Activated CD8-positive, alpha-beta T cell treated with anti-CD3 and anti-CD28 coated beads, Interleukin-2, amount 10 ng/mL, durations not matched to agents 7 days and 5 days (primary cell): ENCODE measurements at places on chromosomes 6 and 20.

DNA sequence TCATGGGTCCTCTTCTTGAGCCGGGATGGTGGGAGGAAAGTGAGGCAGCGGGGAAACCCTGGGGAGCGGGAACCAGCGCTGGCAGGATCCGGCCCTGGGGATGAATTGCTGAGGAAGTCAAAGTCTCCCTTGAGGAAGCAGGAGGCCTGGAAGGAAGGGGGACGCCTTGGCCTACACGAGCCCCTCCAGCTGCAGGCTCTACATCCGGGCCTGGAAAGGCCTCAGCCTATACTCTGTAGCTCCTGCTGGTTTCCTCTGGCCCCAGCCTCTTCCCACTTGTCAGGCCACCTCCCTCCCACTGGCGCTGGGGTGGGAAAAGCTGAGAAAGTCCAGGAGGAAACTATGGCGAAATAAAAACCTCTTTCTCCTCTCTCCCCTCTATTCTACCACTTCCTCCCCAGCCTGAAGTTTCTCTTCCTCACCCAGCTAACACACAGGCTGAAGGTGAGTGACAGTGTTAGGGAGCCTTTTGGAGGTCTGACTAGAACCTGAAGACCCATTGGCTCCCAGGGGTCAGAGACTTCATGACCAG lies 14.9 kb downstream of the TREML2 start:
- peaks cover 56% of the 10 kb centered on the region for H3K4me1 ChIP-seq
- H3K4me3 ChIP-seq: no peak overlapping the region
- peak overlapping the region; percentile 75 for H3K27ac ChIP-seq
- peaks cover 21% of the 10 kb centered on the region for H3K36me3 ChIP-seq

GRCh38 chr6:135955099-135955498 lies 103.6 kb downstream of the PDE7B start:
- no peak overlapping the region for H3K27ac ChIP-seq
- no peak overlapping the region for H3K4me3 ChIP-seq
- H3K27me3 ChIP-seq: no peaks in the 10 kb centered on the region
- H3K36me3 ChIP-seq: no peaks in the 10 kb centered on the region

DNA sequence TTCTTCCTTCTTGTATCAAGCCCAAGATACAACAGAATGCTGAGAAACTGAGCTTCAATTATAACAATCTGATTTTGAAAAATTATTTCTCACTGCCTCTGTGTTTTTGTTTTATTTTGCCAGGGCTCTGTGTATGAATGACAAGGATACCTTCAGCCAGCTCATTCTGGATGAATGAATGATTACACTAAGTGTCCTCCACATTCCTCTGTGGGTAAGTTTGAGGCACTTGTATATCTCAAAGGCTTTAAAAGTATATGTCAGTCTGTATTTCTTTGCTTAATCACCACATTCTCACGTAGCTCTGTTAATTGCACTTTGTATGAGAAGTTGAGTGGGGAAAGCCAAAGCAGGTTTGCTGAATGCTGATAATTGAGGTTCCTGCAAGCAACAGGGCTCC lies 95.1 kb downstream of the TIAM2 start:
- H3K4me1 ChIP-seq: peaks cover 4% of the 10 kb centered on the region
- no peaks in the 10 kb centered on the region for H3K36me3 ChIP-seq
- DNase-seq: no peak
- H3K27ac ChIP-seq: no peak overlapping the region

DNA sequence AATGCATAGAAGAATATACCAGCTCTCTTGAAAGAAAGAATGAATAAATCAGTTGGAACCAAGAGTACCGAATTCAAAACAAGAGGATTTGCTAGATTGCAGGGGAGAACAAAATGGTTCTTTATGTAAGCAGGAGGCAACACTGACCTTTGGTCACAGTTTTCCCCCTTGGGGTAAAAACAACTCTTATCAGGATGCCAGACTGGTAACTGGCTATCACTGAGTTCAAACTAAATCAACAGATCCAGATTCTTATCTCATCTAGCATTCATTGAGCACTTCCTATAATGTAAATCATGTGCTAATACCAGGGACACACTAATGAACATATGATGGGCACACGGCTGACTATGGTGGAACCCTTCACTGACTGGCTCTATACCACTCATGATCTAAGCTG lies 4.8 kb upstream of the IL17F start:
- no peak overlapping the region for H3K4me3 ChIP-seq
- H3K27me3 ChIP-seq: peaks cover 66% of the 10 kb centered on the region
- no peak overlapping the region for H3K27ac ChIP-seq
- H3K4me1 ChIP-seq: peaks cover 9% of the 10 kb centered on the region
- no peak for DNase-seq

DNA sequence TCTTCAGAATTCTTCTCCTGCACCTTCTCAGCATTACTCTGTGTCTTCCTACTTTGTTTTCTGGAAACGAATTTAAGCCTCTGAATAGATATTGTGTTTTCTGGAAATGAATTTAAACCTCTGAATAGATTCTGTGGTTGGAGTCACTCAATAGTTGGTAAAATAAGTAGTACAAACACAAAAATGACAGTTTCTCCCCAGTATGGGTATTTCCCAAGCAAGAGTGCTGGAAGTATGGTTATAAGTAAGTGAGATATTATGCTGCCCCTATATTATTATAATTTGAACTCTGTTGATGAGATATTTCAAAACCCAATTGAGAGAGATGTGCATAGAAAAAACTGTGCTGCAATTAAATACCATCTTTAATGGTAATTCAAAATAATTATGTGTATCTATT lies 94.9 kb downstream of the TINAG start:
- no peak for DNase-seq
- H3K27me3 ChIP-seq: no peaks in the 10 kb centered on the region
- no peaks in the 10 kb centered on the region for H3K4me1 ChIP-seq
- H3K36me3 ChIP-seq: no peaks in the 10 kb centered on the region
- no peak overlapping the region for H3K4me3 ChIP-seq

GRCh38 chr20:20271271-20271670 lies 96.6 kb upstream of the INSM1 start:
- no peak for DNase-seq
- no peak overlapping the region for H3K27ac ChIP-seq
- H3K4me1 ChIP-seq: no peaks in the 10 kb centered on the region
- H3K27me3 ChIP-seq: no peaks in the 10 kb centered on the region
- H3K4me3 ChIP-seq: no peak overlapping the region
- no peaks in the 10 kb centered on the region for H3K36me3 ChIP-seq

GRCh38 chr6:87670707-87671106 lies 31.3 kb downstream of the AKIRIN2 start:
- H3K36me3 ChIP-seq: peaks cover 58% of the 10 kb centered on the region
- no peak overlapping the region for H3K4me3 ChIP-seq
- no peak for DNase-seq
- H3K27me3 ChIP-seq: no peaks in the 10 kb centered on the region
- H3K27ac ChIP-seq: peak overlapping the region; percentile 51

DNA sequence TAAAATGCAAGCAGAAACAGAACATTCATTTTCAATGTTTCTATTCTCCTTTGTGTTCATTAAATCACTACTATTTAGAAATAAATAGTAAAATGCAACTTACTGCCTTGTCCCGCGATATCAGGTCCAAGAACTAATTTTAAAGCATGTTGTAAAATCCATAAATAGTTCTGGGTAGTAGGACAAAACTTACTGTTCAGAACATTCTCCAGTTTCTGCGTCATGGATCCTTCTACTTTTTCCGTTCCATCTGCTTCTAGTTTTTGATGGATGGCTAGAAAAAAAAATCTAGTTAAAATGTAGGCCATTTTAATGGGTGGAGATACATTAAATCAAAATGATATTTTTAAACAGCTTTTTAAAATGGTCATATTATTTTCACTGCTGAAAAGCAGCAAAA lies 47.0 kb downstream of the HUS1B start:
- no peak overlapping the region for H3K4me3 ChIP-seq
- H3K4me1 ChIP-seq: peaks cover 9% of the 10 kb centered on the region
- H3K36me3 ChIP-seq: peaks cover 37% of the 10 kb centered on the region
- no peak for DNase-seq
- no peak overlapping the region for H3K27ac ChIP-seq

DNA sequence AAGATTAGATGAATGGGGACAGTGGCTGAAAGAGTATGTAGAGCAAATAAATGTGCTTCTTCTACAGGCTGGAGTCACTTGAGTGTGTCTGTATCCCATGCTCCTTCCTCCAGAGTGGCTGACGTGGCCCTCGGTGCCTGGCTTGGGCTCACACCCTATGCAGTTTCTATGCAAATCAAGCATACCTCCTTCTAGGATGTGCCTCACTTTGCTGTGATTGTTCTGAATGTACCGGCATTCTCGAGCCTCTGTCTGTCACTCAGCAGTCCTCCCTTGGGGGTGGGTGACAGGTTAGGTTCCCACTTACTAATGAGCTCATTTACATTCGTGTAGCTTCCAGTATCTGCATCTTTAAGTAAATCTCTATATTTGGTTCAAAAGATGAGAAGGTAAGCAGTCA lies 55.1 kb upstream of the HDDC2 start:
- no peaks in the 10 kb centered on the region for H3K36me3 ChIP-seq
- H3K4me3 ChIP-seq: no peak overlapping the region
- peaks cover 21% of the 10 kb centered on the region for H3K27me3 ChIP-seq

- no peak for DNase-seq
- H3K4me3 ChIP-seq: no peak overlapping the region
- no peaks in the 10 kb centered on the region for H3K4me1 ChIP-seq
- H3K27me3 ChIP-seq: peaks cover 22% of the 10 kb centered on the region
- H3K36me3 ChIP-seq: no peaks in the 10 kb centered on the region
Observed at GRCh38 chr6:156710479-156710878, 66.7 kb upstream of the ARID1B start.

GRCh38 chr6:35510916-35511561 lies 1.7 kb downstream of the TULP1 start:
- no peaks in the 10 kb centered on the region for H3K36me3 ChIP-seq
- H3K4me1 ChIP-seq: peaks cover 2% of the 10 kb centered on the region
- no peak overlapping the region for H3K4me3 ChIP-seq

- no peak for DNase-seq
- peaks cover 20% of the 10 kb centered on the region for H3K4me1 ChIP-seq
- no peaks in the 10 kb centered on the region for H3K27me3 ChIP-seq
- peaks cover 8% of the 10 kb centered on the region for H3K36me3 ChIP-seq
Observed at GRCh38 chr20:32289661-32290431, 12.4 kb downstream of the KIF3B start.

- no peaks in the 10 kb centered on the region for H3K27me3 ChIP-seq
- DNase-seq: no peak
- peaks cover 11% of the 10 kb centered on the region for H3K4me1 ChIP-seq
- no peak overlapping the region for H3K4me3 ChIP-seq
- H3K27ac ChIP-seq: no peak overlapping the region
- H3K36me3 ChIP-seq: peaks cover 25% of the 10 kb centered on the region
Observed at GRCh38 chr6:151101816-151102694, 137.7 kb upstream of the AKAP12 start.

- DNase-seq: no peak
- H3K27me3 ChIP-seq: no peaks in the 10 kb centered on the region
- no peaks in the 10 kb centered on the region for H3K4me1 ChIP-seq
Observed at GRCh38 chr6:121838842-121839241, 403.4 kb downstream of the GJA1 start.

DNA sequence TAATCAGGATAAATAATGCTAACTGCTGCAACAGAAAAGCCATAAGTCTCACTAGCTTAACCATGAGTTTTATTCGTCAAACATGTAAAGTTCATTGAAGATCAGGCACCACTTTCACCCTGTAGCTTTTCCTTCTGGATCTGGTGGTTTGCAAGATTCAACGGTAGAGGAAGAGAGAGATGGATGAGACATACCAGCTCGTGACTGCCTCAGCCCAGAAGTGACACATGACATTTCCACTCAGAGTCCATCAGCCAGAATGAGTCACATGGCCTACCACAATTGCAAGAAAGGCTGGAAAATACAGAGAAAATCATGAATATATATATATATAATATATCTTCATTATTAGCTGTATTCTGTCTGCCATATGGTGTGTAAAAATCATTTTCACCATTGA lies 29.0 kb downstream of the SPTLC3 start:
- H3K36me3 ChIP-seq: no peaks in the 10 kb centered on the region
- H3K4me1 ChIP-seq: no peaks in the 10 kb centered on the region
- no peaks in the 10 kb centered on the region for H3K27me3 ChIP-seq
- H3K4me3 ChIP-seq: no peak overlapping the region
- H3K27ac ChIP-seq: no peak overlapping the region

DNA sequence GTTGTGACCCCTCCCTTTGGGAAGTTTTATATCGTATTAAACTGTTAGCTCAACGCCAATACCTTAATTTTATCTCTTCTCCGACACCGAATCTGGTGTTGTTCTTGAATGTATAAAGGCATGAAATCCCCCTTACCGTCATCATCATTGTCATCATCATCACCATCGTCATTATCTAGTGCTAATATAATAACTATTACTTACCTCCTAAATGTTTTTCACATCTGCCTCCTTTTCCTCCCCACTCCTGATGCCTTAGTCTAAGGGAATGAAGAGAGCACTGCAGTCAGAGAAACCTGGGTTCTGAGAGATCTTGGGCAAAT lies 677 bp upstream of the ZBTB24 start:
- peaks cover 9% of the 10 kb centered on the region for H3K27me3 ChIP-seq
- H3K4me3 ChIP-seq: peak overlapping the region; percentile 74
- H3K4me1 ChIP-seq: peaks cover 41% of the 10 kb centered on the region
- peaks cover 32% of the 10 kb centered on the region for H3K36me3 ChIP-seq
- DNase-seq: no peak

DNA sequence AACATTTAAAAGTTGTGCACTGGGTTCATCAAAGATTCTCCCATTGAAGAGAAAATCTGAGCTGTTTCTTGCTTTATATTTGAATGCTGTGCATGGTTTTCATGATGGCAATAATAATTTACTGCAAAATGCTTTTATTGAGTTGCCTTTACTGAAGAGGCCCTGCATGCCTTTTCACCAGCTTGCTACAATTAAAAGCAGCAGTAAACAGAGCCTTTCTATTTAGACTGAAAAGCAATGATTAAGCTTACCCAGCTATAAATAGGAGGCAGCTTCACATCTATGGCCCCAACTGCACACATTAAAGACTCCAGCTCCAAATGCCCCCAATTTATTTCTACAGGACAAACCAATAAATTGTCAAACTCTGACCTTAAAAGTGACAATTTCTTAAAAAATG lies 70.3 kb downstream of the ANKEF1 start:
- no peak overlapping the region for H3K4me3 ChIP-seq
- no peak for DNase-seq
- no peaks in the 10 kb centered on the region for H3K27me3 ChIP-seq
- no peak overlapping the region for H3K27ac ChIP-seq
- H3K4me1 ChIP-seq: no peaks in the 10 kb centered on the region

DNA sequence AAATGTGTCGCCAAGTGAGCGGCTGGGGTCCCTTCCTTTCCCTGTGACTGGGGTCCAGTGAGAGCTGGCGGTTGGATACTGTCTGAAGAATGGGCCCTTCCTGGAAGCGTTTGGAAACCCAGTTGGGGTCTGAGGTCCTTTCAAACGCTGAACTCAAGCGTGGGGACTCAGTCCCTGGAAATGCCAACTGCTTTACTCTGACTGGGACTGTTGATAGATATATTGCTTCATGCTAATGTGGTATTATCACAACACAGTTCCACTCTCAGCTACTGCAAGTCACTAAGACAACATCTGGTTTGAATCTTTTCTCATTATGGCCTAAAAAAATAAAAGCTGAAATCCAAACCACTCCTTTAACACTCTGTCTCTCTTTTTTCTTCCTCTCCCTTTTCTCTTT lies 23.7 kb upstream of the PSMF1 start:
- no peak overlapping the region for H3K27ac ChIP-seq
- DNase-seq: no peak
- no peaks in the 10 kb centered on the region for H3K27me3 ChIP-seq
- no peaks in the 10 kb centered on the region for H3K36me3 ChIP-seq

GRCh38 chr6:157235600-157236039 lies 87.7 kb downstream of the TMEM242 start:
- peak overlapping the region; percentile 80 for H3K4me3 ChIP-seq
- peak; percentile 58 for DNase-seq
- H3K27me3 ChIP-seq: peaks cover 56% of the 10 kb centered on the region
- peaks cover 21% of the 10 kb centered on the region for H3K4me1 ChIP-seq

- no peaks in the 10 kb centered on the region for H3K4me1 ChIP-seq
- H3K27ac ChIP-seq: no peak overlapping the region
- no peak for DNase-seq
- H3K27me3 ChIP-seq: no peaks in the 10 kb centered on the region
Observed at GRCh38 chr6:93794166-93794565, 374.8 kb upstream of the EPHA7 start.
